Cortex of kidney (tissue), 1 donor: ENCODE measurements at places on chromosomes 6 and 20.

- DNase-seq = no peak
These were observed 59.9 kb downstream of the HTR1B start for GRCh38 chr6:77403424-77403823.

DNA sequence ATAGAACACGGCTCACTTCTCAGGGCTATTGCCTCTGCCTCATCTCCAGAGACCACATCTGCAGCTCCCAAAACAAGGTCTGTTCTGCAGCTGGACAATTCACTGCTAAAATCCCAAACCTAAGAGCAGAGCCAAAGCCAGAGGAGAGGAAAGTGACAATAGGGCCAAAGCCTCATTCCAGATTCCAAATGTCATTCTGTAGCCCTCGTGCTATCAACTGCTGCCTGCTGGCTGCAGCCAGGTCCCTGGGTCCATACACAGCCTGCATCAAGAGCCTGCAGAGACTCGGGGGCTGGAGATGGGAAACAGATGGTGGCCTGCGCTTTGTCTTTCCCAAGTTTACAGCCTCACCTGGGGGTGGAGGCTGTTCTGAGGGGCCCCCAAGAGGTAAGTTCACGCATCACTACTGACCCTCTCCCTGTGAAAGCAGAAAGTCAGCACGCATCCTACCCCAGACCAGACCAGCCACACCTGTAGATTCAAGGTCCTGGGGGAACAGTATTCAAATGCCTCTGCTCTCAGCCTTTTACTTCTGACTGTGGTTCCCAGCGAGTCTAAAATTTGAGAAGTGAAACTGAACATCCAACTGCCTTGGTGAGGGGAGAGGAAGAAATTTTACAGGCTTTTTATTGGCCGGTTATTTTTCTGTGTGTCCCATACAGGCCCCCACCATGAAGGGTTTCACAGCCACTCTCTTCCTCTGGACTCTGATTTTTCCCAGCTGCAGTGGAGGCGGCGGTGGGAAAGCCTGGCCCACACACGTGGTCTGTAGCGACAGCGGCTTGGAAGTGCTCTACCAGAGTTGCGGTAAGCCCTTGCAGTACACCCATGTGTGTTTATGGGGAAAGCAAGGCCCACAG is at the start of gene LY86:
TSS of gene LY86 (plus strand) at position 657 of the 860 bp plus-strand sequence. CDS start at position 672, 15 bp downstream.
- DNase-seq = no peak

GRCh38 chr20:61278296-61278695 is 26.2 kb downstream of the CDH4 start:
- DNase-seq = no peak

- DNase-seq = no peak
These were observed 22.8 kb upstream of the CCN6 start for GRCh38 chr6:112030961-112031660.

DNA sequence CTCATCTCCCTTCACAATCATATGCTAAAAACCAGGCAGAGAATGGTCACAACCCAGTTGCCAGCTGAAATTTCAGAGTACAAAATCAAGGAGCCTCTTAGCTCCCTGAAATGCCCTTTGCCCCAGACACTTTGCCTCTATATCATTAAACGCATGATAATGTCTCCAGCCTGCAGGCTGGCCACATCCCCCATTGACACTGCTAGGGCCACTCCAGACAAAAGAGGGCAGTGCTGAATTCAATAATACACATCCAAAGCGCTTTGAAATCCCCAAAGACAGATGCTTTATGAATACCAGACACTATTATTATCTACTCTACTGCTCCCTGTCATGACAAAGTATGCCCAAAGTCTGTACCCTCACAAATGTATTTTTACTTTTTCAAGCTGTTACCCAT is 348.3 kb upstream of the POU3F2 start:
- DNase-seq = no peak

DNA sequence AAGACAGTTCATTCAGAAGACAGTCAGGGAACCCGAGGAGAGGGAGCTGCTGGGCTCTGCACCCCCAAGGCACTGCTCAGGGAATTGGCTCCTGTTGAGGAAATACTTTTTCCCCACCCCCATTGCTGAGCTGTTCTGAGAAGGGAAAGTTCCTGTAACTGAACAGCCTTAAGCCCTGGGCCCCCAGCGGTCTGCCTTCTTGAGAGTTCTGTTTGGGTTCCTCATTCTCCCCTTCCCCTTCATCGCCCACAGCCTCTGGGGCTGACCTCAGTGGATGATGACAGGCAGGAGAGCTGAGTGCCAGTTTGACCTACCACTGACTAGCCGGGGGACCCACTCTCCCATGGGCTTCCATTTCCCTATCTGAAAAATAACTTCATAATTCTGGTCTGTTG is 10.7 kb downstream of the HCK start:
- DNase-seq = no peak

DNA sequence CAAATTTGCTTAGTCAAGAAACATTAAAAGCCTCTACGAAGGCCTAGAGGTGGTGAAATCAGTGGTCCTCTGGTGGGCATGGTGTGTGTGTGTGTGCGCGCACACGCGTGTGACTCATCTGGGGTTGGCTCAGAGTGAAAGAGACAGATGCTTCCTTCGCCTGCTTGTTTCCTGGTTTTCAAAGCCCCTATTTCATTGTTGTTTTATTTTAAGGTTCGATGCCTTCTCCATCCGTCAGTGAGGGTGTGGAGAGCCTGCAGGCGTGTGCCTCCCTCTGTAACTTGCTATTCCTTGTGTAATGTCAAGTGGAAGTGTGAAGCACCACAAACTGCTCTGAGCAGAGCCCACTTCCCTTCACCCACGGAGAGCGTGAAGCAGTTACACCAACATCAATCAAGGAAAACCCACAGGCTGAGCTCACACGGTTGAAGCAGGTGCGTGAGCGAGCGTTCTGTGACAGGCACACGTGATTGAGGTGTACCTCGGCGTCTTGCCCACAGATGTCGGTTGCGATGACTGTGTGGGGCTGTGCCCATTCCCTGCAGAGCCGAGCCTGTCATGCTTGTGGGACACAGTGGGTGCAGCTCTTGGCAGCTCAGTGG is 233.9 kb downstream of the PRL start:
- no peak for DNase-seq
